T47D (cell line): ENCODE measurements at places on chromosomes 12 and 14.

- peak; percentile 84 for DNase-seq
Observed at GRCh38 chr14:104968541-104969401, 9.4 kb downstream of the AHNAK2 start.

DNA sequence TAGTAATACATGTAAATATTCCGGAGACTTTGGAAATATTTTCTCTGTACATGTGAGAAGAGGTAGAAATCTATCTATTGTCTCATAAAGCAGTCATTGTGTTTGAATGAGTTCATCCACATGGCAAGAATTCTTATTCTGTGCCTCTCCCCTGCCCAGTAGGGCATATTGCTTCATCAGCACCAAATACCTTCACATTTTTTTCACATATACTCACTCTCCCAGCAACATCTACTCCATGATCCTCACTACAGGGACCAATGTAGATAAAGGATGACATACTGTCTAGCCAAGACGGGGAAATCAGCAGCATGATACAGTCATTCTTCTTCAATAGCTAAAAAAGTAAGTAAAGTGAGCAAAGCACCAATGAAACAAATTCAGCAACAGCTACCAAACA lies 1.3 kb upstream of the TAS2R14 start:
- no peak for DNase-seq

DNA sequence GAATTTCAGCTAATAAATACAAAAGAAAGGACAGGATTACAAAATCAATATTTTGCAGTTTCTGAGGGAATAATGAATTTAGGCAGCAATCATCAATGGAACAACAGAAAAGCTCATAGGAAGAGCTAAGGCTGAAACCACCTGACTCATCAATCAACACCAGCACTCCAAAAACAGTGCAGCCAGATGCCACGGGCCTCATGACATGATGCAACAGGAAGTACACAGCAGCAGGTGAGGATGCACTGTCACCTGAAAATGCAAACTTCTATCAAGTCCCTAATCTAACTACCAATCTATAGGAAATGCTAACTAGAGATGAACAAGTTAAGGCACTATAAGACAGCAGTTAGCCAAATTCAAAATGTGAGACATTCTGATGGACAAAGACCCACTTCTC lies 21.7 kb downstream of the GNS start:
- DNase-seq = no peak

GRCh38 chr12:57105011-57105753 lies 6.0 kb downstream of the STAT6 start:
- DNase-seq = no peak

DNA sequence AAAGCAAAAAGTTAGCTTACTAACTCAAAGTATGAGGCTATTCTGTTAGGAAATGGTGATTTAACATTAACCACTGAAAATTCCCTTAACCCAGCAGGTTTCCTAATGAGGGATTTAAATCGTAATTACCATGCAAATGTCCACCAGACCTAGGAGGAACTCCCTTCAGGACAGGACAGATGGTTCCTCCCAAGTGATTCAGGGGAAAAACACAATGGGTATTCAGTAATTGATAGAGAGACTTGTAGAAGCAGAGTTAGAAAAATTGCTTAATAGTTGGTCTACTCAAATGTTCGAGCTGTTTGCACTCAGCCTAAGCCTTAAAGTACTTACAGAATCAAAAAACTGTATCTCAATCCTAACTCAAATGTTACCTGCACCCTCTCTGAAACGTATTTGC lies 21.6 kb downstream of the RERGL start:
- DNase-seq = no peak

- no peak for DNase-seq
Observed at GRCh38 chr12:110279566-110280375, 1.3 kb upstream of the ATP2A2 start.

- no peak for DNase-seq
Observed at GRCh38 chr12:79732638-79733037, 41.9 kb upstream of the PAWR start.

GRCh38 chr14:54186821-54187763 lies 209.7 kb upstream of the CDKN3 start:
- no peak for DNase-seq

- DNase-seq = no peak
Observed at GRCh38 chr12:14775636-14775980, 27.7 kb downstream of the WBP11 start.

DNA sequence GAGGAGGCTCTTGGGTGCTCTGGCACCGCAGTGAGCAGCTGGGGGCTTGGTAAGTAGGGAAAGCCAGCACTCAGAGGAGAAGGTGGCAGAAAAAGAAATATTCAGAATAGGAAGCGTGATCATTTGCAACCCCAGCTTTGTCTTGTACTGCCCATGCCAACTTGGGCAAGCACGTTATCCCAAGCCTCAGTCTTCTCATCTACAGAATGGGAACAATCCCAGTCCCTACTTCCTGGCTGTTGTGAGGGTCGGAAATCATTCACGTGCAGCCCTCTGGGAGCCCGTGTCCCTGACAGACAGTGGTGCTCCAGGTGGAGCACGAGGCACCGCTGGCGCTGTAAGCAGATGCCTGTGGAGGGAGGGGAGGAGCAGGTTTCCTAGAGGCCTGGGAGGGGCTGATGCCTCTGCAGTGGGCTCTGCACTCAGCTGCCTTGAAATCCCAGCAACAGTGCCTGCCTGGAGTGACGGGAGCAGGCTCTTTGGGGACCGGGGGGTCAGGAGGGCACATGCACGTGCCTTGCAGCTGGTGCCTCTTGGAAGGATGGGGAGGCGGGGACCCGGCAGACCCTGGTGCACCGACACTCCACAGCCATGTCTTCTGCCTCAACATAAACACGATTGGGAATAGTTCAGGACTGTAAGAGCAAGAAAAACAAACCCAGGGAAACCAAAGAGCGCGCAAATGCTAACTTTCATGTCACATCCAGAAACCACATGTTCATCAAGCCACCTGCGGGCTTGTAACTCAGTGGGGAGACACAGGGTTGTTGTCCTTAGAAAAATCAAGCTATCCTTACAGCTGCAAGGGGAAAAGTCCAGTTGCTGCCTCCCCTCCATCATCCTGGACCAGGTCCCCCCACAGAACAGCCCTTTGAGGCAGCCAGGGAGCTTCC lies 86.5 kb upstream of the DIO3 start:
- DNase-seq = no peak

GRCh38 chr12:5264006-5264405 lies 167.9 kb upstream of the NTF3 start:
- no peak for DNase-seq

DNA sequence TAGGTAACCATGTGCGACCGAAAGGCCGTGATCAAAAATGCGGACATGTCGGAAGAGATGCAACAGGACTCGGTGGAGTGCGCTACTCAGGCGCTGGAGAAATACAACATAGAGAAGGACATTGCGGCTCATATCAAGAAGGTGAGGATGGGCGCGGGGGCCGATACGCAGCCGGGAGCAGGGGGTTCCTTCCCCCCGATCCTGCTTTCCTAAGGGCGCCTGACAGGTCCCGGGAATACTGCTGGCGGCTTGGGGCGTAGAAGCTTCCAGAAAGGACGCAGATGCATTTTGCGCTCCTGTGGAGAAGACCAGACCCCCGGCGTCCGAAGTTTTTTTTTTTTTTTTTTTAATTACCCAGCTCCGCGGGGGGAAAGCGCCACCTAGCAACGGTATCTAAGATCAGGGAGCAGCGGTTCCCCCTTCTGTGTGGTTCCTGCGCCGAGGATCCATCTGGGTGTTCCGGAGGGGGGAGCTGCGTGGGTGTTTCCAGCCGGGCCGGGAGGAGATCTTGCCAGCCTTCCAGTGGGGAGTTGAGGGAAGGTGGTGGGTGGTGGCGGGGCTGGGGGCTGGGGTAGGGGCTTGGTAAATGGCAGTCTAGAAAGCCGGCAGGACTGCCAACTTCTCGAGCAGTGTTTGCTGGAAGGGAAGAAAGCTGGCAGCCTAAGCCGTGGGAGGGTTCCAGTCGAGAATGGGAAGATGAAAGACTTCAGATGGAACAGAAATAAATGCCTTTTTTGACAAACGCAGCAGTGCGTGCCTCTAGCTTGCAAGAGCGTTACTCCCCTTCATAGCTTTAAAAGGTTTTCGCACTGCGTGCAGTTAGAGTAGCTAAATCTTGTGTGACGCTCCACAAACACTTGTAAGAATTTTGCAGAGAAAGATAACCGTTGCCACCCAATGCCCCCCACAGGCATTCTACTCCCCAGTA lies 764 bp downstream of the DYNLL1 start:
- DNase-seq = peak; percentile 43

GRCh38 chr12:26044007-26044394 lies 80.8 kb downstream of the BHLHE41 start:
- no peak for DNase-seq

- DNase-seq = no peak
Observed at GRCh38 chr14:70801836-70802235, 7.5 kb downstream of the MAP3K9 start.

DNA sequence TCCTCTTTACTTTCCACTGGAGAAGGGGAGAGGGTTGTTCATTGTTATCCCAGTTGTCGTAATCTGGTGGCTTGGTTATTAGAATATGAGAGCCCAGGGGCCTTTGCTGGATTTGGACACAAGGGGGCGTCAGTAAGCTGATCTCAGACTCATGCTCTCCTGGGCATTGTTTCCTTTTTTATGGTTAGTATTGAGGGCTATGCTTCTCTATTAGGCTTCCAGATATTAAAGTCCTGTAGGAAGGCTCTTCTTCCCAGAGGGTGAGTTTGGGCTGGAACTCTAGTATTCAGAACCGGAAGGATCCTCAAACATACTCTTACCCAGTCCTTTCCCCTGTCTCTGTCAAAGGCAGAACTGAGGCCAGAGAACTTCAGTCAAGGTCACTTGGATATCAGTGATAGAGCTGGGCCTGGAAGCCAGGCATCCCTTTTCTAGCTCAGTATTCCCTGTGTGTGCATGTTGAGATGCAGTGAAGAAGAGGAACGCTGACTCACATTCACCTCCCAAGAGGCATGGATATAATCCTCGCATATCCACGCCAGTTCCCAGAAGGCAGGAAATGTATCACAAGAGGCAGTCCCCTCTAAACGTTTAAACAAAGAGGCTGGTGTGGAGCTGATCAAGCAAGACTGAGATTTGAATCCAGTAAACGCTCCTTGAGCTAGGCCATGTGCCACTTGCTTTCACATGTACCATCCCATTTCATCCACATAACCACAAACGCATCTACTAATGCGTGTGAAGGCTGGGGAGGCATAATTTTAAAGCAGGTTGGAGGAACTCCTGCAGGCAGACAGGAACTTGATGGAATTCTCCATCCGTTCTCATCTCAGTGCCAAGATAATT lies 41.6 kb downstream of the UBE3B start:
- peak; percentile 77 for DNase-seq

DNA sequence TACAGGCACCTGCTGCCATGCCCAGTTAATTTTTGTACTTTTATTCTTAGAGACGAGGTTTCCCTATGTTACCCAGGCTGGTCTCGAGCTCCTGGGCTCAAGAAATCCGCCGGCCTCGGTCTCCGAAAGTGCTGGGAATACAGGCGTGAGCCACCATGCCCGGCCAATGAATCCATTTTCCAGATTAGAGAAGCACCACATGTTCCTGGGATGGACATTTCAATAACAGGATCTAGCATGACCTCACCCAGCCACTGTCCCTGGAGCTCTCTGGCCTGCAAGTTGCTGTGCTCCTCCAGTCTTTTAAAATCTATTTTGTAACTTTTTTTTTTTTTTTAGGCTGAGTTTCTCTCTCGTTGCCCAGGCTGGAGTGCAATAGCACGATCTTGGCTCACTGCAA lies 2.2 kb downstream of the GPR132 start:
- no peak for DNase-seq

- peak; percentile 78 for DNase-seq
Observed at GRCh38 chr12:89179983-89180382, 172.3 kb downstream of the DUSP6 start.

DNA sequence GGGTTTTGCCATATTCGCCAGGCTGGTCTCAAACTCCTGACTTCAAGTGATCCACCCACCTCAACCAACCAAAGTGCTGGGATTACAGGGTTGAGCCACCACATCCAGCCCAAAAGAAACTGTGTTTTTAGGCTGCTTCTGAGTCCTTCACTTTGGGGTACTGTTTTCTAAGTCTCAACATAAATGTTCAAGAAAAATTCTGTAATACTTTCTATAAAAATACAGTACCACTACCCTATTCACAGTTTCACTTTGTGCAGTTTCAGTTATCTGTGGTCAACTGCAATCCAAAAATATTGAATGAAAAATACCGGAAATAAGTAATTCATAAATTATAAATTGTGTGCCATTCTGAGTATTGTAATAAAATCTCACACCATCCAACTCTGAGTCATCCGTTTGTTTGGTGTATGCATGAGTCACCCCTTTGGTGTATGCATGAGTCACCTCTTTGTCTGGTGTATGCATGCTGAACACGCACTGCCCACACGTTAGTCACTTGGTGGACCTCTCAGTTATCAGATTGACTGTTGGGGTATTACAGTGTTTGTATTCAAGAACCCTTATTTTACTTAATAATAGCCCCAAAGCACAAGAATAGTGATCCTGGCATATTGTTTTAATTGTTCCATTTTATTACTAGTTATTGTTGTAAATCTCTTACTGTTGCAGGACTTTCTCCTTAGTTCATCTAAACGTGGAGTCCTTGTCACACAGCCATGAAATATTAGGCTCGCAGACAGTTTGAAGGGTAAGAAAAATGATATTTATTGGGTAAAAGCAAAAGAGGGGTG lies 190.2 kb downstream of the FSCB start:
- DNase-seq = peak; percentile 23

DNA sequence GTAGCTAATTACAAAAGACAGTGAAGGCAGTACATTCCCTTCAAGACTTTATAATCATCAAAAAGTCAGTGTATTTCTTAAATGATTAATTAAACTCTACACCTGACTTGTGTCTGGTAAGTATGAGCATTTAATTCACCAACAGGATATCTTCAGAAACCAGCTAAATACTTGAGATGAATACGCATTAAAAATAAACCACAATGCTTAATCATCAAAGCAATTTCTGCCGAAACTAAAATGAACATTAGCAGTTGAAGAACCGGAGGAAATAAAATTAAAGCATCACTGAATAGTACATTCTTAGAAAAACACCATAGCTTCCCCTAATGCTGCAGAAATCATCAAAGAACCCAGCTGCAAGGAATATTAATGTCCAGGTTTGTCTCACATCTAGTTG lies 32.7 kb downstream of the SLC25A21 start:
- DNase-seq = no peak

DNA sequence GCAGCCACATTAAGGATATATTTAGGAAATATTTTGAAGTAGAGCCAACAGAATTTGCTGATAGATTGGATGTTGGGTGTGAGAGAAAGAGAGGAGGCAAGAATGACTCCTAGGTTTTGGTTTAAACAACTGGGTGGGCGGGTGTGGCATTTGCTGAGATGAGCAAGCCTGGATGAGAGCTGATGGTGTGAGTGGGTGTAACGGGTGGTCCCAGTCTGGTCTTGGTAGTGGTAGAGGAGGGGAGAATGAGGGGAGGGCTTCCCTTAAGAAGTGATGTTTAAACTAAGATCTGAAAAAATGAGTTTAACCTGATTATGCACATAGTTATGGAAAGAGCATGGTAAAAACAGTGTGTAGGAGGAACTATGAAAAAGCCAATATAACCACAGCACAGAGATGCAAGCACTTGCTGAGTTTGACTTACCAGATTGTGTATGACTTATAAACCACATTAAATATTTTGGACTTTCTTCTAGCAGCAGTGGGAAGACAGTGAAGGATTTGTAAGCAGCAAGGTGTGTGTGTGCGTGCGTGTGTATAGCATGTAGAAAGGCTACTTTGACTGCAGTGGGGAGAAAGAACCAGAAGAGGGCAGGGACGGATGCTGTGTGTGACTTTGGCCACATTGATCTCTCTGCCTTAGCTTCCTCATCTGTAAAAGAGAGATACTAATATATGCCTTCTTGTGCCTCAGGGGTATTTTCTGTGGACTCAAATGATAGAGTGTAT lies 139.7 kb downstream of the PRIMA1 start:
- DNase-seq = peak; percentile 73
